LNCaP clone FGC (cell line): ENCODE measurements at places on chromosomes 3 and 15.

GRCh38 chr3:69328103-69328962 is 57.6 kb downstream of the FRMD4B start:
- no peak for DNase-seq

DNA sequence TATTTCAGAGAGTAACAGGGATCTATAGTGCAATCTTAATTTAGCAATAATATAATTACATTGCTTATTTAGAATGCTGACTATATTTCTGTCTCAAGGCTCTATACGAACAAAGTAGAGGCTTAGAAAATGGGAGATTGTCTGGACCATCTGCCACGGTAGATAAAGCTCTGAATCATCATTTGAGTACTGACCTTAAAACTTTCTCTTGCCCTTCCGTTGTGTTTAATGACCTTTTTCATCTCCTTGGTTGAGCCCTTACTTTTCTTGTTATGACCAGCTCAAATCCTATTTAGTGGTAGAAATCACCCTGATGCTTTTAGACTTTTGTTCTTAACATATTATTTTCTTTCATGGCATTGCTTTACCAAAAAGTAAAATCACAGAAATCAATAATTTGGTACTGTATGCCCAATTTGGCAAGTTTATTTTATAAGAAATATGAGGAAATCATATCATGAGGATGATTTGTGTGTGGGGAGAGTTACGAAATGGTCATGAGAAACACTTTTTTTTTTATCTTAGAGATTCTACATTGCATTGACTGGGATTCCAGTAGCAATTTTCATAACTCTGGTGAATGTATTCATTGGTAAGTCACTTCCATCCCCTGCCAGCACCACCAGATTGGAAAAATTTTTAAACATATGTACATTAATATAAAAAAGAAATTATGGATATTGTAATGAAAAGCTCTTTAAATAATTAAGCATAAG is 11.0 kb downstream of the NDUFB5 start:
- no peak for DNase-seq

DNA sequence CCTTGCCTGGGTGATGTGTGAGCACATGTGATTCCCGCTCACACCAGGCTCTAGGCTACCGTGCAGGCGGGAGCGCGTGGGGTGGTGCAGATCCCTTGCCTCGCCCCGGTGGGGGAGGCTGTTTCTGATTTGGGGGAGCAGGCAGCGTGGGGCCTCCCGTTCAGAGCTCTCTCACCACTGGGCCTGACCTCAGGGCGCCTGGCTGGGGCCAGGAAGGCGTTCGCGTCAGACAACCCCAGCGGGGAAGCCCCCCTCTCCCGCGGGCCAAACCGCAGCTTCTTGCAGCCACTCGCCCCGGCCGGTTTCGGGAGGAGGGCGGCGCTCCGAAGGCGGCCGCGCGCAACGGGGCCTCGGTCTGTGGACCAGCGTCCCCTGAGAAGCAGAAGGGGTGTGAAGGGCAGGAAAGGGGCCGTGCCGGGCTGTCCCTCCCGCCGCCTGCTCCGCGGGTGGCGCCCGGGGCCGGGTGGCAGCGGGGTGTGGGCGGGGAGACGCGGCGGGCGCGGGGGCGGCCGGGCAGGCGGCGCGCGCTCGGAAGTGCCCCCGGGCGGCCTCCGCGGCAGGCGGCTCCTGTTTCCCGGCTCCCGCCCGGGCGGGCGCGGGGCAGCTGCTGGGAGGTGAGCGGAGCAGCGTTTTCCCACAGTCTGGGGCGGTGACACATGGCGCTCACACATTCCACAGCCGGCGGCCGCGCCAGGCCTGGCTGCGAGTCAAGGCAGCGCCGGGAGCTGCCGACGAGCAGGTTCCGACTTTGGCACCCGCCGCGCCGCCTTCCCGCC is 65.1 kb upstream of the HES1 start:
- DNase-seq, result peak; percentile 67

GRCh38 chr15:48796930-48797329 is 13.9 kb downstream of the CEP152 start:
- no peak for DNase-seq

DNA sequence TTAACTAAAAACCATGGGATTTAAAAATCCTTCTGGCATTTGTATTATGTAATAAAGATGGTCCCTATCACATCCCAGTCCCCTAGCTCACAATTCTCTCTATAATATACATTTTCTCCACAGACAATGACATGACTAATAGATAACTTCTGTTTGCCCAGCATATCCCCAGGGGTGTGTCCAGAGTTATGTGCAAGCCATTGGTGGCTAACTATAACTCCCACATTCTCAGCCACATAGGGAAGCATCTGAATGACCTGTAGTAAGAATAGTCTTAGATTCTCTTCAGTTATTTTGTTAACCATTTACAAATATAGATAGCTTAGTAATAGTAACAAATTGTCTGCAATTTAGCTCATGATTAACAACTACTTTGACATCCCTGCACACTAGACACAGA is 52.2 kb upstream of the RBSN start:
- no peak for DNase-seq

- no peak for DNase-seq
These were observed 227.6 kb upstream of the BHLHE40 start for GRCh38 chr3:4751502-4752101.

DNA sequence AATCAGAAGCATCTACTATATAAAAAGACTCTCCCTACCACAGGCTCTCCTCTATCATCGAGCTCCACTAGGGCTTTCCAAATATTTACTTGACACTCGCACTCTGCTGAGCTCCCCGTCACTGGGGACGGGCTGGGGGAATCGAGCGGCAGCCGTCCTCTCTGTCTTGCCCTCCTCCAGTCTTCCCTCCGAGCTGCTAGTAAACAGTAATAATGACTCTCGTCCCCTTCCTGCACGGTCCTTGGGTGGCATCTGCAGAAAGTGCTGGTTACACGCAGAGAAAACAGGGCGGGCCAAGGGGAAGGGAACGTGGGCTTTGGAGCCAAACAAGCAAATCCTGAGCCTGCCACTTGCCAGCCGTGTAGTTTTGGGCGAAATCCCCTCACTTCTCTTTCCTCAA is 96.6 kb downstream of the LRIG1 start:
- DNase-seq, result no peak

- no peak for DNase-seq
These were observed 46.0 kb downstream of the PPCDC start for GRCh38 chr15:75069301-75069925.

DNA sequence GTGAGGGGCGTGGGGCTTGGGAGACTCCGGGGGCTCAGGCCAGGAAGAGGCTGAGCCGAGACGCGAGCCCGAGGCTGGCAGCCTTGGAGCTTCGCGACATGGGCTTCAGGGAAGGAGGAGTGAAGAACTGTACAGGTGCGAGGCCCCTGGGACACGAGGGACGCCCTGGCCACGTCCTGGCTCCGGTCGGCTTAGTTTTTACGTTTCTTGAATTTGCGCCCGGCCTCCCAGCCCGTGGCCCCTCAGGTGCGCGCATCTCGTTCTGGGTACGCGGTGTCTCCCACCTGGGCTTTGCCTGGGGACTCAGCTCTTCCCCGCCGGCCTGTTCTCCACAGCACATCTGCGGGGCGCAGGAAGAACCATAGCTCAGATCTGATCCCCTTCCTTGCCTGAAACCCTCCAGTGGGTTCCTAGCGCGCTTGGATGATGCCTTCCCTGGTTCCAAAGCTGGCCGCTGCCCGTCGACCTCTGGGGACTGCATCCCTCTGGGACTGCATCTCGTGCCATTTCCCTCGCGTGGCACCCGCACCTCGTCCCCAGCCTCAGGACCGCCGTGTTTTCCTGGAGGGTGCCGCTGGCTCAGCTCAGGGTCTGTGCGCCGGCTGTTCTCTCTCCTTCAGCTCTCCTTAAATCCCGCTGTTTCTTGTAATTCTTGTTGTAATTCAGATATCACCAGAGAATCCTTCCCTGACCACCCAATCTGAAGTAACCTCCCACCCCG is 614 bp downstream of the CHCHD6 start:
- DNase-seq, result no peak

- DNase-seq, result no peak
These were observed 30.6 kb upstream of the FAM107A start for GRCh38 chr3:58607816-58608215.

DNA sequence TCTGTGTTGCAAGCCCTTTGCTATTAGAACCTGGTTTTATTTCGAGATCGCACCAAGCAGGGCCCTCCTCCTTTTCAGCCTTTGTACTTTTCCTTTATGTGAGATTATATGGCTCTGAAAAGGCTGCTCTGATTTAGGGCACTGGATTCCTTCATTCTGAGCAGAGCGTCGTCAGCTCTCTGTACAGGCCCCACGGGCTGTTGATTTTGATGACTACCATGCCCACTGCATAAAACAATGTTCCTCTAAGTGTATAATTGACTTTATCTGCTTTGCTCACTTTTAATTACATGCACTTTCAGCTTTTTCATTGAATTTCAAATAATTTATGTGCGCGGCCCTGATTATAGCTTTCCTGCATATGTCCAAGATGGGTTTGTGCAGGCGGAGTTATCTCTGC is 4.4 kb upstream of the PSMD6 start:
- DNase-seq, result no peak

DNA sequence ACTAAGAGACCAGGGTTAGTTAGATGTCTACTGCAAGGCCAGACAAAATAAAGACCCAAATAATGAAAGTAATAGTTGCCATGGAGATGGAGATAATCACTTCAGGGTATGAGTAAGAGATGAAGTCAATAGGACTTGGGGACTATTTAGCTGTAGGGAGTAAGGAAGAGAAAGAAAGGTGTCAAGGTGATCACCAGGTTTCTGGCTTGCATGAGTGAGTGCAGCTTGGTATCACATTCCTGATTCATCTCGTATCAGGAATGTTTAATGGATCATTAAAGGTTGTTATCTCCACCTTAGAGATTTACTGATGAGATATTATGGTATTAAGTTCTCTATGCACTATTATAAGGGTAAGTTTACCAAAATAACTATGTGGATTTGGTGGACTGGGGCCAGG is 357.4 kb upstream of the ATP11B start:
- no peak for DNase-seq

DNA sequence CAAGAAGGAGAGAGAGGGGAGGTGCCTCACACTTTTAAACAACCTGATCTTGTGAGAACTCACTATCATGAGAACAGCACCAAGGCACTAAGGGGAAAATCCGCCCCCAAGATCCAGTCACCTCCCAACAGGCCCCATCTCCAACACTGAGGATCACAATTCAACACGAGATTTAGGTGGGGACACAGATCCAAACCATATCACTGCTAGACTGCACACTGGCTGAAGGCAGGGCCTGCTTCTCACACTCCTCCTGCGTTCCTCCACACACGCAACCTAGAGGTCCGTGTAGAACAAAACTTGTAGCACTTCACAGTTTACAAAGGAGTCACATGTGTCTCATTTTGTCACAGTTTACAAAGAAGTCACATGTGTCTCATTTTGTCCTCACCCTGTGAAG is 97.8 kb downstream of the DAPK2 start:
- no peak for DNase-seq

DNA sequence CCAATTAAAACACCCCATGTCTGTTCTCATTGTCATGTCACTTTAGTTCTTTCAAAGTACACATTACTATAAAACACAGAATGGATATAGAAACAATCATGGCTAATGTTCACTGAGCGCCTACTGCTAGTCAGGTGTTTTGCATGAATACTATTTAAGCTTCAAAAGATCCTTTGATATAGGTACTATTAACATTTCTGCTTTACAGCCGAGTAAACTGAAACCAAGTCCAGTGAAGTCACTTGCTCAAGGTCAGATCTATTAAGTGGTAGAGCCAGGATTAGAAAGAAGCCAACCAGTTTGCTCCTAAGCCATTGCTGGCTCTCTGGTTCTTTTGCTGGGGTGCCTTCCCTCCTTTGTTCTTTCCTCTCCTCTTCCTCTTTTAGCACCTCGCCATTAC is 32.4 kb upstream of the NMNAT3 start:
- no peak for DNase-seq

DNA sequence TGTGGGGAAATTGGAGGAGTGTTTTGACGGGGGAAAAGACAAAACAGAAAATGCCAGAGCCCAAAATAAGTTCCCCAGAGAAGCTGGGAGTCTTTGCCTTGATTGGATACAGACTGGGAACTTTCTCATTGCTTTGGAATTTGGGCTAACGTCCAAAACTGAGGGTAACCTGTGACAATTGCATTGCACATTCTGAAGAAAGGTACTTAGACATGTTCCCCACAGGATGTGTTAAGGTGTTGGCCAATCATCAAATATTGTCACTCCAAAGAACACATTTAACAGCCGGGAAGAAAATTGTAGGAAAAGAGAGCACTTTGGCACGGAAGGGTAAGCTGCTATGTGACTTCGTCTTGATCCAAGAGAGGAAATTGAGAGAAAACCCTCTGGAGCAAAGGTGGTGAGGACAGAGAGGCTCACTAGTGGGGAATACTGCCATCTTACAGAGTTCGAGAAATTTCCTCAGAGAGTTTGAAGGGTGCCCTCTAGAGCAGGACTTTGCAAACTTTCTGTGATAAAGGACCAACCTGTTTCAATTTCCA is 619.5 kb upstream of the TBL1XR1 start:
- no peak for DNase-seq

DNA sequence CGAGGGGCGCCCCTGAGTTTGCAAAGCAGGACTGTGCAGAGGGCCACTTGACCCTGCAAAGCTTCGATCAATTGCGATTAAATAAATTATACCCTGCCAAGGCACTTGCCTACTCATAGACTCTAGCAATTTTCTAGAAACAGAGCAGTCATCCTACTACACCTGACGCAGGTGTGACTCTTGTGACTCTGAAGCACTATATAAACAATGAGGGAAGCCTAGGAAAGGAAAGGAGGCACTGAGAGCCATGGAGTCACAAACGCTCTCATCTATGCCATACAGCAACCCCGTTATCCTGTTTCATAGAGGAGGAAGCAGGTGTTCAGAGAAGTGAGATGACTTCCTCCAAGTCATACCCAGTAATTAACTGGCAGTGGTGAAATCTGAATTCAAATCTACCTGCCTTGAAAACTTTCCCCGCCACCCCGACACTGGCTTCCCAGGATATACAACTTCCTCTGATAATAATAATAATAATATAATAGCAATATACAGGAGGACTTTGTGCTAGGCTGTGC is 14.4 kb downstream of the ARHGEF3 start:
- no peak for DNase-seq

DNA sequence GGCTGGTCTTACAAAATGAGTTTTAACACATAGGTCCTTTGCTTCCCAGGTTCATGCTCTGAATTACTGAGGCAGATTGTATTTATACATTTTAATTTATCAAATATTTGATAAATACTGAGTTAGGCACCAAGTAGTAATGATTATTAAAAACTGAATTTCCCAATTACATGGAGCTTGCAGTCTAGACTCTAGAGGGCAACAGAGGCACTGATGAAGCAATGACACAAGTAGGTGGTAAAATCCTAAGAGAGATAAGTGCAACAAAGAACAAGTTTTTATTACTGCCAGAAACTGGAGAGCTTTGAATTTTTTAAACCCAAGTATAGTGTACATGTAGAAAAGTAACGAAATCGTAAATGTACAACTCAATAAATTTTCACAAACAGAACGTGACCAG is 406.2 kb upstream of the RARB start:
- DNase-seq, result no peak

GRCh38 chr15:93900476-93901400 is 330.6 kb upstream of the MCTP2 start:
- DNase-seq, result no peak

GRCh38 chr3:82610236-82610635 is 848.8 kb upstream of the GBE1 start:
- no peak for DNase-seq

GRCh38 chr15:65354835-65355172 is 23.0 kb downstream of the IGDCC3 start:
- no peak for DNase-seq
